Stimulated activated naive CD8-positive, alpha-beta T cell treated with anti-CD3 and anti-CD28 coated beads, Interleukin-15, Interleukin-2, amounts not matched to agents 100 U/mL and 50 U/mL, for 24 hours (primary cell): ENCODE measurements at places on chromosomes 4 and X.

DNA sequence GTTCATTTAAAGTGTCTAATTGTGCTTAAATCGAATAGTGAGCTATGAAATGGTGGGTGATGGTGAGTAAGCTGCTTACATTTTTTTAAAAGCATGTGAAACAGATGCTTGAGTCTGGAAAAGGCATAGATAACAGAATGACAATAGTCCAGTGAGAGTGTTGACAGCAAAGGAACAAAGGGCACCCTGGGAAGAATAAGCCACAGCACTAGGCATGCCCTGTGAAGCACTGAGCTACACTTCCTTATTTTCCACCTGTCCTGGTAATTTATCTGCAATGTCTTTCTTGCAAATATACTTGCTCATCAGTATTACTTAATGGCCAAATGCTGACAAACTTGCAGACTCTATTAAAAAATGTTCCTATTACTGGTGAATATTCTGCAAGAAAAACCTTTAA is 168.7 kb downstream of the PRDM5 start:
- DNase-seq = no peak

GRCh38 chr4:15332377-15332776 is 95.5 kb upstream of the C1QTNF7 start:
- DNase-seq = no peak

DNA sequence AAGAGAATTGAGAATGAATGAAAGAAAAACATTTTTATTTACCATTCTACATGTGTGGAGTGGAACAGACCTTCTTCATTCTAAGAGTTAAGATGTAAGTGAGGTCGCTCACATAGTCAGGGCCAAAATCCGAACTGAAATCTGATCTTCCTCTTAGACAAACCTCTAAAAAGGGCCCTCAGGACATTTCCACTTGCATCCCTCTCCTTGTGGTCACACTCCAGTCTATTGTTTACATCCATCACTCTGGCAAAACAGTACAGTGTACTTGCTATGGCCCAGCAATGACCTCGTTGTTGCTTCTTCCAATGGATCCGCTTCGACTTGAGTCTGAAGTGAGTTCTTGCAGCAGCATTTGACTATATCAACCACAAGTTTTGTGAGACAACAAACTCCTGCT is 54.2 kb downstream of the MOSPD2 start:
- DNase-seq = no peak

DNA sequence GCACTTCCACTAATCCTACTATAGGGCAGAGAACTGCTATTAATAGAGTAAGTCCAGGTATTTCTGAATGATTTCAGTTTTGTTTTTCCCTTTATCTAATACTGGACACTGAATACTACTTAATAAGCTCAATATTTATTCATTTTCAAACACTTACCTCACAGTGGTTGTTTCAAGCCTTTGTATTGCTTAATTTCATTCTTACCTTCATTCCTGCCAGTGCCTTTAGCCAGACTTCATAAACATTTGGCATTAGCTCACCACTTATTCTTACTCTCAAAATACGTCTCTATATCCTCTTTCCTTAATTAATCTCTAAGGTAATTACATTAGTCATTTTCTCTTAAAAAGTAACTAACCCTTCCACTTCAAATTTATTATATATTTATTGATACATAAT is 18.8 kb upstream of the CORIN start:
- DNase-seq = no peak

- no peak for DNase-seq
These were observed 22.8 kb upstream of the SH3RF1 start for GRCh38 chr4:169293343-169294176.

GRCh38 chr4:174427571-174428140 is 94.6 kb downstream of the HPGD start:
- no peak for DNase-seq

GRCh38 chrX:96436105-96436504 is 248.5 kb upstream of the DIAPH2 start:
- DNase-seq = no peak
